ENCODE measurements at places on chromosomes 12 and 14.

- DNase-seq: peak; percentile 25
Measured at GRCh38 chr12:124191024-124191359, 103.9 kb upstream of the RFLNA start.

GRCh38 chr14:89138846-89139245 lies 278.2 kb downstream of the FOXN3 start:
- no peak for DNase-seq

DNA sequence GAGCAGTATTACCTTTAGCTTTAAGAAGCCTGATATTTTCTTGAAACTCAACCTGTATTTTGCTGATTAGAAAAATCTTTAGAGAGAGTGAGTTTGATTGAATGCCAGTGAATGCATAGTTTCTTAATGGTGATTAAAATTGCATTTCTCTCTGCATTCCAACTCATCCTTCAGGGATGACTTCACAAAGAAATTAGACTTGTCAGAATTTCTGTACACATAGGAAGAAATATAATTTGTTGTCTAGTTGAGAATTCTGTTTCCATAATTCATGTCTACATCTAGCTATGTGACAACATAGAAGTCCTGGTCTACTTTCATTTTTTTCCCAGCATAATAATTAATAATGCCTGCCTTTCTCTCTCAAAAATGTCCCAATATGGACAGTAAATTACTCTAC lies 136.6 kb downstream of the OTOGL start:
- no peak for DNase-seq

GRCh38 chr14:69586404-69586803 lies 11.7 kb upstream of the CCDC177 start:
- DNase-seq: no peak

DNA sequence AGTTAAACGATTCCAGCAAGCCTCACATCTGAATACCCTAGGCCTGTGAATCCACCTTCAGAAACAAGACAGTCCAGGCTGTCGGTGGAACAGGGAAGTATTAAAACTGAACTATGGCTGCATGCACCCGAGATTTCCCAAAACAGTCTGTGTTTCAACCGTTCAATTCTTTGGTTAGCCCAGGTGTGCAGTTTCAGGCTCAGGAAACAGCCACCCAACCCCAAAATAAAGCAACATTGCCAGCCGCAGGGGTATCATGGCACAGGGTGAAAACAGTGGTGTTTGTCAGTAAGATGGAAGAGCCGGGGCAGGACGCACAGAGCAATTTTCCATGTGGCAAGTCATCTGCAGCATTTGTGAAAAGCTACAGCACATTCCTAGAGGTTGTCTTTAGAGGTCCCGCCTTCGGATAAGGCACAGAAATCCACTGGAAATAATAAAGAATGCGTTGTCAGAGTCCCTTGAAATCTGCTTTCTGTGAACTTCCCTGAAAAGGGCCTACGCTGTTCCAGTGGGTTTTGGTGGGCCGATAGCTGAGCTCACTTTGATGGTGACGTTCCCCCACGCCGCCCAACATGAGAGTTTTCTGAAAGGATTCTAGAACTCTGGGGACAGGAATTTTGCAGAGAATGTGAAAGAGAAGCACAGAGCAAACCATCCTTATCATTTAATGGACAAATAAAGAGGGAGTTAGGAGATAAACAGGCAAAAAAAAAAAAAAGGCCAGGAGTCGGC lies 84.9 kb downstream of the BCL11B start:
- no peak for DNase-seq

GRCh38 chr12:124610629-124611558 lies 43.5 kb upstream of the NCOR2 start:
- no peak for DNase-seq

DNA sequence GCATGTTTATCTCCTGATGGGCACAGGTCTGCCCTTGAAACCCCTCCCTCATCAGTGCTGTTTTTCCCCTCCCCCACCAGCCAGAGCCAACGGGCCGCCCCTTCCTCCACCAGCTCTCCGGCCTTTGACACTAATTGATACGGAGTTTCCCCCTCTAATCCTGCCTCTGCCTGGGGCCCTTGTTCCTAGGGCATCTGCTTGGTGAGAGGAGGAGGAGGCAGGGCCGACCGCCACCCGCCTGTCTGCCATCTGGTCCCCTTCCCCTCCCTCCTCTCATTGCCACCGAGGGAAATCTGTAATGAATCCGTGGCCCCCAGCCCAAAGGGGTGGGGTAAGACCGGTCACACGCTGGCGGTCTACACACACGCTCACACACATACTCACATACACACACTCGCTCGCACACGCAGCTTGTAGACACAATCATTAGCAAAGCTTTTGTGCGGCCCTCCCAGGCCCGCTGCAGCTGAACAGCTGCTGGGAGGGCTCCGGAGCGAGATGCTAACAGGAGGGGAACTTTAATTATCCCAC lies 27.4 kb downstream of the SRRM4 start:
- DNase-seq: no peak

DNA sequence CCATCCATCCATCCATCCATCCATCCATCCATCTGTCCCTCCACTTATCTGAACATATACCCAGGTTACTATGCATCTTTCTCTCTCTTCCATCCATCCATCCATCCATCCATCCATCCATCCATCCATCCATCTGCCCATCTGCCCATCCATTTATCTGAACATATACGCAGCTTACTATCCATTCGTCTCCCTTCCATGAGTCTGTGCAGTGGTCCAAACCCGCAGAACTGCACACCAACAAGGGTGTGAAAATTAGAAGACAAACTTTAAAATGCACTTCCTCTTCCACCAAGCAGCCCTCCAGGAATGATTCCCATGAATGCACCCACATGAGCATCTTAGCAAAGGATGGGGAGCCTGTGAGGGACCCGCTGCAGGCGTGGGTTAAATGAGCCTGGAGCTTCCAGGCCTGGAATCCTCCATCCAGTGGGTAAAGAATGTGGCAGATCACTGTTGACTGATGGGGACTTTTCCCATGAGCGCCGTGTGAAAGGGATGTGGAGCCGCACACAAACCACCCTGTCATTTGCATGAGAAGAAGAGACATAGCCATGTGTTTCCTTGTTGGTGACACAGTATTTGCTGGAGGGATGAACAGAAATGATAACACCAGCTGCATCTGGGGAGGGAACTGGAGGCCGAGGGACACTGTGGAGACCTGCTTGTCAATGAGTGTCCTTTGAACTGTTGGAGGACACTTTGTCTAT lies 376.6 kb downstream of the ADGRD1 start:
- no peak for DNase-seq

DNA sequence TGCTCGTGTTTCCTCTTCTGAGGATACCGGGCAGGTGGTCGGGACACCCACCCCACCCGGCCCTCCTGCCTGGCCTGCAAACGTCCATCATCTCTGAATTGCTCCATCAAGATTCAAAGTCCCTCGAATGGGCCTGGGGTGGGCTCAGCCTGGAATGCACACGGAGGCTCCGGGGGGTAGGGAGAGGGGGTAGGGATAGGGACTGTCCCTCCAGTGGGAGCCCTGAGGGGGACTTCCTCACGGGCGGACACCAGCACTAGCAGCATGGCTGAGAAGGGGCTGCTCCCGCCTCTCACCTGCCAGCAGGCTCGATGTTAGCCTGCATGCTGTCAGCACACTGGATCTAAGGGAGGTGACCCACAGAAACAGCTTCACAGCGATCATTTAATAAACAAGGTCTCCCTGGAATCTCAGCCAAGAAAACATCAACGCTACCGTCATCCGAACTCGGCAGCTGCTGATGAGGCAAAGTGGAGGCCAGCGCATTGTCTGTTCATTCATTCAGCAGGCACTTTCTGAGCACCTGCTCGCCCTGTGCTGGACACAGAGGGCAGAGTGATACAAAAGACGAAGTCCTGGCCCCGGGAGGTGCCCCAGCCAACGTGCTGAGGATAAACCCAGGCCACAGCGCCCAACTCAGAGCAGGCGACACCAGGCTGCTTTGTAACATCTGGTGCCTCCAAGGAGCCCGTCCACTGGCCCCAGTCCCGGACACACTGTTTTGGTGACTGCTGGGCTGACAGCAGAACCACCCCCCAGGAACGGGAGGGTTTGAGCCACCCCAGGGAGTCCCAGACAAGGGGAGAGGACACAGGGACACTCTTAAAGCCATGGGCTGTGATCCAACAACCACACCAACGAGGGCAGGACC lies 6.3 kb downstream of the TMEM179 start:
- DNase-seq: no peak

DNA sequence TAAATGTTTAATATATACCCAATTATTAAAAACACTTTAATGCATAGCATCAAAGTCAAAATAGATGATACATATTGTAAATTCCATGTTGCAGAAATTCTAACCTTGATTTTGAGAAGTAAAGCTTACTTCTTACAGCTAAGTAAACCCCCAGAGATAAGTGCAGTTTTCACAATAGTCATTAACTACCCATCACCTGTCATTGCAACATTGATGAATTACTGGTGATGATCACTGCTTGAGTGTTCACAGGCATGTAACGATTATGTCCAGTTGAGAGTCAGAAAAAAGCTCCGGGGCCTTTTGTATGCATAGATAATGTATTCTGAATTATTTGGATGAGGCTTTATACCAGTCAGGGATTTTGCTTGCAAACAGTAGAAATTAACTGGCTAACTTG lies 67.7 kb downstream of the ZNF664 start:
- no peak for DNase-seq

DNA sequence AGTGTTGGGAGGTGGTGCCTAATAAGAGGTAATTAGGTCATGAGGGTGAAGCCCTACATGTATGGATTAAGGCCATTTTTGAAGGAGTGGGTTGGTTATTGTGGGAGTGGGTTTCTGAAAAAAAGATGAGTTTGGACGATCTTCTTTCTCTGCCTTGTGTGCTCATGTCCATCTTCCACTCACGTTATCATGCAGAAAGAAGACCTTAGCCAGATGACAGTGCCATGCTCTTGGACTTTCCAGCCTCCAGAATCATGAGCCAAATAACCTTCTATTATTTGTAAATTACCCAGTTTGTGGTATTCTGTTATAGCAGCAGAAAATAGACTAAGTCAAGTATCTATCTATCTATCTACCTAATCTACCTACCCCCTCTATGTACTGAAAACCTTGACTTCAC lies 71.9 kb downstream of the SDR9C7 start:
- DNase-seq: no peak

DNA sequence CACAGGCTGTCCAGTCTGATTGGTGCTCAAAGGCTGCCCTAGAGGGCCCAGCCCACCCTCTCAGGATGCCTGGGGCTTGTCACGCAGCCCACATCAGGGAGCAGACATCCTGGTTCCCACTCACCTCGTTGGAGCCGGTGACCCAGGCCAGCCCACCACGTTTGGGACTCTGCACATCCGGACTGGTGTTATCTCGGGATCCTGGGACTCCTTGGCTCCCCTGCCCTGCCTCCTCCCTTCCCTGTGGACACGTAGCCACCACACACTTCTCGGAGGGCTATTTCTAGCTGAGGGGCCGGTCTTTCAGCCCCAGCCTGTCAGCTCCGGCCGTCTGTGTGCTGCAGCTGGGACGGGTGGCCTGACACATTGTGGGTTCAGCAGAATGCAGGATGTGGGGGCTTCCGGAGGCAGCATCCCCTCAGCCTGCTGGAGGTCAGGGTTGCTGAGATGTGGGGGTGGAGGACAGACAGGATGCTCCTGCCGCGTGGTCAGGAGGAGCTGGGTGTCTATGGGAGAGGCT lies 12.8 kb upstream of the FGF23 start:
- no peak for DNase-seq

- peak; percentile 10 for DNase-seq
Measured at GRCh38 chr14:81400202-81400678, at the start of gene STON2. TSS of gene STON2 (minus strand) at chr14:81400324. CDS start at chr14:81398382, 1,942 bp downstream.

GRCh38 chr14:21382095-21382494 lies 1.7 kb downstream of the SUPT16H start:
- DNase-seq: no peak

GRCh38 chr12:124568431-124569374 lies 1.3 kb upstream of the NCOR2 start:
- DNase-seq: peak; percentile 94

GRCh38 chr14:65281991-65282895 lies 130.3 kb upstream of the FUT8 start:
- DNase-seq: peak; percentile 74
